ENCODE measurements at places on chromosomes 2 and 18. TPM values are rescaled to one million over a fixed set of nuclear protein-coding genes. Genes with fewer than 3 reads are reported as not detected.

Gene MREG
- total RNA-seq: 25.3 TPM

DNA sequence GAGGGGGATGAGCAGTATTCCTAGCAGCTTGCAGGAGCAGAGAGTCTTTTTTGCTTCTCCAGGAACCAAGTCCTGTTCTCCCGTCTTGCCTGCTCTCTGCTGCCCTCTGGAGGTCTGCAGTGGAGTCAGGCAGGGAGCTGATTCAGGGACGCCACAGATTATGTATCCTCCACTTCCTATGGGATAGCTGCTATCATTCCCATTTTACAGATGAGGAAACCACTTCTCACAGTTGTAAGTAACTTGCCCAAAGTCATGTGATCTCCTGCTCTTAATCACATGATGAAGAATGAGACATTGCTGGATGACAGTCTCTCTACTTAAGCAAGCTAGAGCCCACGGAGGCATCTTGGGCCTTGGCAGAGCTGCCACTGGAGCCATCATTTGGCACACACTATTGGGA lies 8.3 kb downstream of the SLC4A5 start:
- no peak overlapping the region for H3K4me3 ChIP-seq
- H3K4me1 ChIP-seq: no peaks in the 10 kb centered on the region
- peak; percentile 86 for DNase-seq
- H3K27me3 ChIP-seq: no peaks in the 10 kb centered on the region
- no peak overlapping the region for H3K27ac ChIP-seq
- H3K36me3 ChIP-seq: no peaks in the 10 kb centered on the region

DNA sequence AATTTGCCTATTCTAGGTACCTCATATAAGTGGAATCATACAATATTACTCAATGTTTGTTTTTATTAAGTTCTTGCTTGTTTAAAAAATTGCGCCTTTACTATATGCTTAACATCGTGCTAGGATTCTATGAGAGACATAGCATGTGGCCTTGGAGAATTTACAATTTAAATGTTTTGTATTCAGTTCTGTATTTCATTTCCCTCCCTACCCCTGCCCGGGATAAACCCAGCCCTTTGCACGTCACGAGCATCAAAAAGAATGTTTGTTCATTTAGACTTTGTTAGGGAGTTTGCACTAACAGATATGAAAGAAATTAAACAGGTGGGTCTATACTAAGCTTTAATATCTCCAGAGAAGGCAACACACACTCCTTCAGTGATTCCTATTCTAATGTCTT lies 75.7 kb downstream of the C18orf54 start:
- H3K4me1 ChIP-seq: no peaks in the 10 kb centered on the region
- no peaks in the 10 kb centered on the region for H3K27me3 ChIP-seq
- DNase-seq: no peak
- no peak overlapping the region for H3K27ac ChIP-seq

Gene LOXL3
- total RNA-seq: 12.2 TPM

- no peaks in the 10 kb centered on the region for H3K36me3 ChIP-seq
- H3K27me3 ChIP-seq: peaks cover 32% of the 10 kb centered on the region
- H3K4me3 ChIP-seq: peak overlapping the region; percentile 60
- peaks cover 7% of the 10 kb centered on the region for H3K4me1 ChIP-seq
- DNase-seq: peak; percentile 53
Observed at GRCh38 chr2:240568678-240569522, 616 bp downstream of the RNPEPL1 start.

GRCh38 chr2:233463586-233463985 lies 103.0 kb downstream of the USP40 start:
- H3K36me3 ChIP-seq: 0 out of 2 replicates have a peak, but pooled peaks cover 3% of the 10 kb centered on the region
- no peaks in the 10 kb centered on the region for H3K27me3 ChIP-seq
- DNase-seq: no peak
- H3K4me3 ChIP-seq: no peak overlapping the region

- no peak overlapping the region for H3K4me3 ChIP-seq
- H3K27ac ChIP-seq: no peak overlapping the region
- DNase-seq: no peak
- H3K36me3 ChIP-seq: no peaks in the 10 kb centered on the region
- no peaks in the 10 kb centered on the region for H3K4me1 ChIP-seq
Observed at GRCh38 chr2:139514951-139515350, 734.8 kb upstream of the NXPH2 start.
